ENCODE measurements at places on chromosomes 13 and 19.
A peak's percentile ranks its signal among the peaks of the same experiment; 100 is the strongest.

GRCh38 chr19:40128991-40129390, 38.2 kb upstream of the ZNF780A start:
- DNase-seq: no peak

- no peak for DNase-seq
Observed at GRCh38 chr19:2586196-2586595, 110.3 kb downstream of the GADD45B start.

- no peak for DNase-seq
Observed at GRCh38 chr13:73998631-73999030, 135.6 kb downstream of the KLF12 start.

DNA sequence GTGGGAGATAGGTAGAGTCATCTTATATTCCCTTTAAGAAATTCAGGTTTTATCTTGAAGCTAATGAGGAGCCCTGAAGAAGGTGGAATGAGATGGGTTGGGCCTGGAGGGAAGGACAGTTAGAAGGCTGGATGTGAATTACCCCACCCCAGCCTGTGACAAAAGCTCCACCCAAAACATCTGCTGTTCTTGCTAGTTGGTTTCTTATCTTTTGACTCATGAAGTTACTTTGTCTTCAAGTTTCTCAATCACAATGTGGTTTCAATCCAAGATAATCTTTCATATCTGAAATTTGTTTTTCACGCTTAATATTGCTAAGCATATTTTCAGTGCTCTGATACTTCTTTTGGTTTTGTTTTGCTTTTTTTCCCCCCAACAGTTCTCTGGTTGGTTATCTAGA, 38.3 kb upstream of the HMGB1 start:
- DNase-seq: peak; percentile 10

GRCh38 chr13:32376642-32377415, 51.1 kb downstream of the N4BP2L1 start:
- no peak for DNase-seq

- peak; percentile 12 for DNase-seq
Observed at GRCh38 chr19:13441810-13442512, 64.3 kb downstream of the CACNA1A start.

DNA sequence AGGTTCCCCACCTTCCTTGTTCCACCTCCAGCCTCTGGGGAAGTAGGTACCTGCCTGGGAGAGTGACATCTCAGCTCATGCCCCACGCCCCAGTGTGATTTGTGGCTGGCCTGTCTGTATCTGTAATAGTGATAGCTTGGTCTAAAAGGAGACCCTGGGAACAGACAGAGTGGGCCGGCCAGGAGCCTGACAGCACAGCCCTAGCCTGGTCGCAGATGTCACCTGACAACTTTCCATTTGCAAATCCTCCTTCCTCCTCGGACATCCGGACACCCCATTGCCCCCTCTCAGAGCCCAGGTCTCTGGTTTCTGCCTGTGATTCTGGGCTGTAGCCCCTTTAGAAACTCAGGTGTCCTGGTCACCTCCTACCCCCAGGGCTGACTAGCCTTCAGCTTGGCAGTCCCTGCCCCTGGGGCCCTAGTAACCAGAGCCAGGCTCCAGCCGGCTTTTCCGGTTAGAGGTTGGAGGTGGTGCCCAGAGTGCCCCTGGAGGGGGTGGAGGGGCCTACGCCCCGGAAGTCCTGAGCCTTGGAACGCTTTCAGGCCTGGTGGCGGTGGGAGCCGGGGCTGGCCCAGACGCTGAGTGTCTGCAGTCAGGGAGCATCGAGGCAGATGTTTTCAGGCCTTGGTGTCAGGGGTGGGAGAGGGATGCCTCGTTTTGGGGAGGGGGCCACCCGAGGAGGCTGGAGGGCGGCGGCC, 6.5 kb downstream of the LRRC8E start:
- no peak for DNase-seq

DNA sequence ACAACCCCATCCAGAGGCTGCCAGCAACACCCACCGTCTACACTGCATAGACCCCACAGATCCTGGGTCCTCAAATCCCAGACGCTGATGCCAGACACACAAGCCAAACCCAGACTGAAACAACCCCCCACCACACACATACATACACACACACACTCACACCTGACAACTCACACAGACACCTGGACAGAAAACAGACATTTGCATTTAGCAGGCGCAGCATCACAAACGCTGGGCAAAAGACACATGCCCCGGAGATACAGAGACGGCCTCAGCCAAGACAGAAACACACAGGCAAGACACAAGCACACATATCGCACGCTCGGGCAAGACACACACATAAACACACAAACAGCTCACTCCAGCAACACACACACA, 1.3 kb downstream of the BBC3 start:
- DNase-seq: no peak

DNA sequence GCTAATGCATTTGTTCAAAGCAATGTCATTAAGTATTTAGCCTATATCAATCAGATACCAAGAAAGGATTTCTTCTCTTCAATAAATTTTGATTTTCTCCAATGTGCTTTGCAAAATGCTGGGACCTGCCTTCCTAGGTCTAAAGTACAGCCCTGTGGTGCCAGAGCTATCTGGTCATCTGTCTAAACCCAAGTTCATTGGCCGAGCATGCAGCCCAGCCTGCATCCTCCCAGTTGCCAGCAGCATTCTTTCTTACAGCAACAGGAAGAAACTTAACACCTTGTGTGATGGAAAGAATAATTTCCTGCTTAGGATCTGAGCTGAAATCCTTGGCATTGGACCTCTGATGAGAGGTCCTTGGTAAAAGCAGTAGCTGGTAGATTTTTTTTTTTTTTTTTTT, 310.0 kb downstream of the RBM26 start:
- no peak for DNase-seq

- no peak for DNase-seq
Observed at GRCh38 chr13:51639171-51639570, 54.9 kb downstream of the WDFY2 start.

DNA sequence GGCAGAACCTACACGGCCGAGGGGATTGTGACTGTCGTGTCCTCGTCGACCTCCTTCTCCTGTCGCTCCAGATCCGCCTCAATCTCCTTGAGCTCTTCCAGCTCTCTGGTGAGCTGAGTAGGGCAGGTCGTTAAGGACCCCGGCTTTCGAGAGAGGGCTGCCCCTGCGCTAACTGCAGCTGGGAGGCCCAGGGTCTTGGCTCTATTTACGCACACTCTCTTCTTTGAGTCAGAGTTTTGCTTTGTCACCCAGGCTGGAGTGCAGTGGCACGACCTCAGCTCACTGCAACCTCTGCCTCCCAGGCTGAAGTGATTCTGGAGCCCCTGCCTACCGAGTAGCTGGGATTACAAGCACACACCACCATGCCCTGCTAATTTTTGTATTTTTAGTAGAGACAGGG, 7.6 kb downstream of the SPC24 start:
- peak; percentile 9 for DNase-seq

DNA sequence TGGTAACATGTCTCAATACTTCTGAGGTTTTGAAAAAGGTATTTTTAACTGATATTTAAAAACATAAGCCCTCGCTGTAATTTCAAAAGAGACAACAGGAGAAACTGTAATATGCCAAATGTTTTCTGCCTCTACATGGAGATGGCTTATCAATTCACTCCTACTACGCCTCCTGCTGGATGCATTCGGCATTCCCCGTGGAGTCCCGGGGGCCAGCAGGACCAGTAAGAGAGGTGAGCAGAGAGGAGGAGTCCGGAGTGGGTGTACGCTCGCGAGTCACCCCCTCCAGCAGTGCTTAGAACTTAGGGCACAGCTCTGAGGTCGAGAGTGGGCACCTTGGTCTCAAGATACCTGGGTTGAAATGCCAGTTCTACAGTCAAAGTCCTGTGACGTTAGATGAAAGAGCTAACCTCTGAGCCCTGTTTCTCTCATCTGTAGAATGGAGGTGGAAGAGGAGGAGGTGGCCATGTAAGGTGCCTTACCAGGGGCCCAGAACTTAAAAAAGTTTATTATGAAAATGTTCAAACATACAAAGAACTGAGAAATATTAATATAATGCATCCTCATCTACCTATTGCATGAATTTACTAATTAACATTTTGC, 110.2 kb downstream of the STK24 start:
- DNase-seq: peak; percentile 69

Measured in foreskin fibroblast (primary cell).